Stimulated activated CD4-positive, alpha-beta T cell treated with anti-CD3 and anti-CD28 coated beads, Interleukin-1b, Interleukin-23, amount 100 ng/mL, for 4 hours (primary cell): ENCODE measurements at places on chromosomes 5 and 9.

DNA sequence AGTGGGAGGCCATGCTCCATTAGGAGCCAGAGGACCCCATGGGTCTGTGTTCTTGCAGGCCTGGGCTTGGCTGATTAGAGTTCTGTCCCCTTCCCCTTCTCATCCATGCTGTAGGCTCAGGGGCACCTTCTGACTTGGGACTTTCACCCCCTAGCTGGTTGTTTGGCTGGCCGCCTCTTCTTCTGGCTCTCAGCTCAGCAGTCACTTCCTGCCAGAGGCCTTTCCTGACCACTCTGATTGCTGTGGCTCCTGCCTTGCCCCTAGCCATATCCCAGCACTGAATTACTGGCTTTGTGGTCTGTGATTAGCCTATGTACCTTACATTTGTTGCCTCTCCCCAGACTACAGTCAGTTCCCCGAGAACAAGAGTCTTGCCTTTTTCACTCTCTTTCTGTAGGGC is 14.6 kb downstream of the ENTREP1 start:
- no peak for DNase-seq

DNA sequence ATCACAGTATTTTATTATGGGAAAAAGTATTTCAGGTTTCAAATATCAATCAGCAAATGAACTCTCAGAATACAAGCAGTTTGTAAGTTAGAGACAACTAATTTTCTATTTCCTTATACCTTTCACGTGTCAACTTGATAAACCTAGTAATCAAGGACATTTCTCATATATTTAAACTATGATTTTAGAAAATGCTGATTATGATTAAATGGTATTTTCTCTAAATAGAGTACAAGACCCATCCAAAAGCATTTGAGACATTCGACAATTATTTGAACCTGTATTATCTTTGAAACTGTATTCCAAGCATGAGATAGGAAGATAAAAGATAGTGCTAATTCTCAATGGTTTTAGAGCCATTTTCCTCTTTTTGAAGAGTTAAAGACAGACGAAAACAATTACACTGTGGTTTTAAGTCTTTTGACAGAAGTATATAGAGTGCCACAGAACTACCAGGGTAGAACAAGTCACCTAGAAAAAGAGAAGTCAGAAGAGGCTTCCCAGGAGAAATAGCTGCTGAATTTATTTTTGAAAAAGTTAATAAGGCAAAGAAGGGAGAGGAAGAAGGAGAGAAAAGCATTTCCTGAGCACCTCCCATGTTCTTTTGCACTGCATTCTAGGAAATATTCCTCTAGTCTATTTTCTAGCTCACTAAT is 5.6 kb downstream of the MEIKIN start:
- no peak for DNase-seq

DNA sequence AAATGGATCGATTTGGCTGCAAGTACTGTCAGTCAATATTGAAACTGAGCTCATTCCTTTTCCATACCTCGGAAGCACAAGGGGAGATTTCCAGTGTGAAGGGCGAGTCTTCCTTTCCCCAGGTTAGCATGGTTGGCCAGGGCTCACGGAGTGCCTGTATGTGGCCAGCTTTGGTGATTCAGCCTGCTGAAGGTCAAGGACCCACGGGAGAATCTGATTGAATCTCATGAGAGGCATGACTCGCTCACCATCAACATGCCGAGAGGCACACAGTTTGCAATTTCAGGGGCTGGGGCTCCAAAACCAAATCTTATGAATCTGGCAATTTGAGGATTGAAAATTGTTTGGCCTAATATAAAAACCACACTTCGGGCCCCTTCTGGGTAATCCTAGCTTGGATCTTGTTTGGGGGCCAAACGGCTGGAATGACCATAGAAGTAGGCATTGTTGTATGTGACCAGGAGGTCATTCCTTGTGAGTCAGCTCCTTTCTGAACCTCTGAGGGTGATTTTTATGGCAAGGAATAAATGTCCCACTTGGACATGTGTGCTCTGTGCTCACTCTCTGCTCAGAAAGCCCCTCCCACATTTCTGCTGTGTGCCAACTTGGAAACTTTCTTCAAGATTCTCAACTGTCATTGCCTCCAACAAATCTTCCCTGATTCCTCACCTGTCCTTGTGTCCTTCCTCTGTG is 69.8 kb downstream of the DOCK2 start:
- DNase-seq = no peak

DNA sequence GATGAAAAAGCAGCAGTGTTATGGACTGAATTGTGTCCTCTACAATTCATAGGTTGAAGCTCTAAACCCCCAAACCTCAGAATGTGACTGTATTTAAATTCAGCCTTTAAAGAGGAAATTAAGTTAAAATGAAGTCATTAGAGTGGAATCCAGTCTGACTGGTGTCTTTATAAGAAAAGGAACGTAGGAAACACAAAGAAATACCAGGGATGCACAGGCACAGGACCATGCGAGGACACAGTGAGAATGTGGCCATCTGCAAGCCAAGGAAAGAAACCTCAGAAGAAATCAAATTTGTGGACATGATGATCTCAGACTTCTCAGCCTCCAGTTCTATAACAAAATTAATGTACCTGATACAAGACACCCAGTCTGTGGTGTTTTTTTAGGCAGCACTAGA is 971.2 kb upstream of the CDH9 start:
- no peak for DNase-seq

DNA sequence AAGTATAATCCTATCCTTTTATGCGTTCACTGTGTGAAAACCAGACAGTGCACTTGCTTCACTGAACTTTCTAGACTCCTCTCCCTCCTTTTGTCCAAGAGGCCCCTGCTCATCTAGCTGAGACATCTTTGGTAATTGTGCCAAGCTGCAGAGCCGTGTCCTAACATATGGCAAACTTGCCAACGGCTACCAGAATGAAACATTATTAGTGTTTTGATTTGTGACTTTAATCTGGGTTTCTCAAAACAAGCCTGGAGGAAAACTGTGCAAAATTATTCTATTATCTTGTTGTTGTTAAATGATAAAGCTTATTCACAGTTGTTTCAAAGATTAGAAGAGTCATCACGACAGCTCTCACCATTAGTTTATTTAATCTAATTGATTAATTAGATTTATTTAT is 79.0 kb upstream of the RETREG1 start:
- no peak for DNase-seq

- no peak for DNase-seq
Measured at GRCh38 chr9:90451804-90452203, 190.8 kb downstream of the DIRAS2 start.

GRCh38 chr5:54004697-54005096 is 305.7 kb downstream of the ARL15 start:
- DNase-seq = no peak

DNA sequence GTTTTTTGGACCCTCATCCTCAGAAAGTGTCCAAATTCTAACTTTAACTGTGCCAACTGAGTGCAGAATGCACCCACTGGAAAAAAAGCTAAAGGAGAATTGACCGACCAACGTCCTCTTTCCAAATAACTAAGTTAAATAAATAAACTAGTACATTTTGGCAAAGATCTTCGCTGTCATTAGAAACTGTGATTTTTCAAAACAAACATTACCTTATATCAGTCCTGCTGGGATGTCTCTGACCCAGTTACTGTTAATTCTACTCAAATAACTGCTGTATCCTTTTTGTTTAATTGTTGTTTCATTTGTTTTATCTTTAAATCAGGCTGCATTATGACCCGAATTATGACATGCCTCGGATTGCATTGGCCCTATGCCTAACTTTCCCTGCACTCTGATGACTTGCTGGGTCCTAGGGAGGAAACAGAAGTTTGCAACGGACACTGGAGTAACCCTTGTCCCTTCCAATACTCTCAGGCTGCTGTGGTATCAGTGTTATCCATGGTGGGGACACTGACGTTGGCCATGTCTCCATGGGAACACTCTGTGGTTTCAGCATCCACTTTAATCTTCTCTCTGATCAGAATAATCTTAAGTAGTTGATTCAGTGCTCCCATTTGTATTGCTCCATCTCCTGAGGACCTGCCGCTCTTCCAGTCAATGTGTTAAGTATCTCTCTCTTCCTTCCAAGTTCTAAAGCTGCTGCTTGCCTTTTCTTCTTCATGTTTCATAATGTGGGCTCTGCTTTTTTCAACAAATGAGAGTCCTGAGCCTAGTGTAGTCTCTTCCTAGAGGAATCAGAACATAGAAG is 11.1 kb upstream of the IFNA5 start:
- DNase-seq = no peak

DNA sequence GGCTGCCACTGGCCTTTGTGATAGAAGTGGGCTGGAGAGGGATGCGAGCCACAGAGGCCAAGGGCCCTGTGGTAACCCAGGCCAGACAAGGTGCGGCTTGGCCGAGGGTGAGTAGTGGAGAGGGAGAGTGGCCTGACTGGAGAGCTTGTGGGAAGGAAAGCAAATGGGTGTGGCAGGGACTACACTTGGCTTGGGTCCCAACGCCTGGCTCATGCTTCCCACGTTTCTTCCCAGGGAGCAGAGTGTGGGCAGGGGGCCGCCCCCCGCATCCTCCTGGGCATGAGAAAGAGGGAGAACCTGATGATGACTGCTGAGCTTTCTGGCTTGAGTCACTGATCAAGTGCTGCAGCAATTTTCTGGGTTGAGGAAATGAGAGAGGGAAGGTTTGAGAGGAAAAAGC is 95.7 kb downstream of the ANKH start:
- no peak for DNase-seq

- no peak for DNase-seq
Measured at GRCh38 chr5:136730426-136730825, 365.1 kb upstream of the TRPC7 start.

DNA sequence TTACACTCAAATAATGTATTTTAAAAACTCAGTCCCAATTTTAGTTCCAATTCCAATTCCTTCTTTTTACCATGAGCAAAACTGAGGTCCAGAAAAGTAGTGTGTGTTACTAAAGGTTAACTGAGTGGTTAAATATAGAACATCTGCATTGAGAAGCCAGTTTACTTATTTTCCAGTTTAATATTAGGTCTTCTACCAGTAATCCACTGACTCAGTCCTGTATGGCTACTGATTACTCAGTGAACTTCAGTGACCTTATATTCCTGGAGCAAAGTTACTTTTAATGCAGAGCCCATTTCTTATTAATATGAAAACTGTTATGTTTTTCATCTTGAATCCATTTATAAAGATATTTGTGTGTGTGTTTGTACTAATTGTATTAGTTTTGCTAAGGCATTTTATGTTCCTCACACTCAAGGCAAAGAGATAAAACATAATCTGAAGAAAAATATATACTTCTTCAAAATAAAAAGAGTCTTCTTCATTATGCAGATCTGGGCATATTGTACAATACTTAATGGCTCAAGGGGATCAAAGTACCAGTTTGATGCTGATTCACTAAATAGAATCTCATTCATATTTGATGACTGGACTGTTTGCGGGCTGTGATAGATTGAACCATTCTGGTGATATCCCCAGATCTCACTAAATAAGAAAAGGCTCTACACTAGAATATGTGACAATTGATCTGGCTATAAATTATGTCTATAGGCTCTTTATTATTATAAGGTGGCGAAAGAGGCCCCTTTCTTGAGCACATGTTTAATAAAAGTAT is 60.8 kb downstream of the DMXL1 start:
- DNase-seq = no peak

DNA sequence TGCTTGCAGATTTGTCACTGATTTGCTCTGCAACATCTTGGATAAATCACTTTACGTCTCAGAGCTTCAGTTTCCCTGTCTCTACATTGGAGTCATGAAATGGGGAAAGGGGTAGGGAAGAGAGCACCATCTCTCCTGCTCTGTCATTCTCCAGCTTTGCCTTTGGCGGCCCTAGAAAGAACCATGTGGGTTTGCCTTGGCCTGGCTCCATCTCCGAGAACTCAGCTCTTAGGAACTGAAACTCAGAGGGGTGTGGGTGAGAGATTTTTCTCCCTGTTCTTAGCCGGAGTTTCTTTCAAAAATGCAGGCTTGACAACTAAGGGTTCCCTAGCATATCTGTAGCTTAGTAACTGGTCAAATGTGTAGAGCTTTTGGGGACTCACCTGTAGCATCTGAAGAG is 123.5 kb downstream of the SMARCA2 start:
- no peak for DNase-seq

DNA sequence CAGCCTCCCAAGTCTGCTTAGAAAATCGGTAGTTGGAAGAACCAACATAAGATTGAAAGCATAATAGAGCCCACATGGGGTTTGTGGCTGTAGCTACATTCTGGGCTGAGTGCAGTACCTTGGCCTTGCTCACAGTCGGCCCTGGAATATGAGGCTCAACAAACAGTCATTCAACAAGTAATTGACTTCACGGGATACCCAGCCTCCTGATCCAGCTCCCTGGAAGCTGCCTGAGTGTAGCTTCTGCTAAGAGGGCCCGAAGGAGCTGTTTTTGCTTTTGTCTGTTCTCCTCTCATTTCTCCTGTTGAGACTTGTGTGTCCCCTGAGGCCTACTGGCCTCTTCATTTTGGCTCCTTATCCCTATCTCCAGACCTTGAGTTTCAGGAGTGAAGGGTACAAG is 170.7 kb downstream of the HSPA4 start:
- DNase-seq = no peak

GRCh38 chr5:44875661-44876605 is 67.2 kb downstream of the MRPS30 start:
- no peak for DNase-seq

DNA sequence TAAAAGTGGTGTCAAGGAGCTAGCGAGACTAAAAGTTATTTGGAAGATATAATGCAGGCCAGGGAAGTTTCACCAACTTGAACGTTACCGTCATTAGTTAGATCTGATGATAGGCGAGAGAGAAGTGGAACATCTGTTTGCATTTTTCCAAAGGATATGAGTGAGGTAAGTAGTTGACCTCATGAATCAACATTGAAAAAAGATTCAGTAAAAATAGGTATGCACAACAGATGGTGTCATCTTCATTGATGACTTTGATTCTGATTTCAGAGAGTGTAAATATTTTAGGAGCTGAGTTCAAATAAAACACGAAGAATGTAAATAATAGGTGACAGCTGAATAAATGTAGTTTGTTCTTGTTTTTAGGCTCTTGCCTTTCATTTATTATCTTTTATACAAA is 998.9 kb upstream of the CDH6 start:
- no peak for DNase-seq

DNA sequence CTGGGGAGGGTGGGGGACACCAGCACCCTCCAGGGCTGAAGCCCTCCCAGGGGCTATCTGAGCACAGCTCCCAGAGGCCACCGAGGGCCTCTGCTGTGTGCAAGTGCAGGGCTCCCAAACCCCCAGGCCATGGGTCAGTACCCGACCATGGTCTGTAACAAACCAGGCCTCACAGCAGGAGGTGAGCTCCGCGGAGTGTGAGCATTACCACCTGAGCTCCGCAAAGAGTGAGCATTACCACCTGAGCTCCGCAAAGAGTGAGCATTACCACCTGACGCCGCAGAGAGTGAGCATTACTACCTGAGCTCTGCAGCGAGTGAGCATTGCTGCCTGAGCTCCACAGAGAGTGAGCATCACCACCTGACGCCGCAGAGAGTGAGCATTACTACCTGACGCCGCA is 152.9 kb upstream of the IRX2 start:
- DNase-seq = no peak
